ENCODE measurements at places on chromosomes 5 and 9.

DNA sequence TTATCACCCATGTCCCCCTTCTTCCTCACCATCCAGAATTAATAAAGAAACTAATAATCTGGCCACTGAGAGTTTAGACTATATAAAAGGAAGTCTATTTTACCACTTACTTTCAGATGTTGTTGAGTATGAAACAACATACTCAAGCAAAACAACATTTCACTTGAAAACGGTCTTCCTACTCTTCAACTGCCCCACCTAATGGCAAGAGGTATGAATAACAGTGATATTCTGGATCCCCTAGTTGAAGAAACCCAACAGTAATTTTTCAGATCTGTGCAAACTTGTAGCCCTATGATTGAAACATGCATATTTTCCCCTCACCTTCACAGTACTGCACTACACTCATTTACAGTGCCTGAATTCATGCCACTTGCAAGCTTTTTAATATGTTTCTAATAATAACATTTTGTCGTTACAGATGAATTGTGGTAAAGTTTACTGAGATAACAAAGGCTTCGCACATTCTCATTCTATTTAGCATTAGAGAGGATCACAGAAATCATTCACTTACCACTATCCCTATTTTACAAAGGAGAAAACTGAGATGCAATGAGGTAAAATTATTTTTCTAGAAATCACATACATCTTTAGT, 267.9 kb upstream of the PDE4D start:
- DNase-seq = peak; percentile 46

GRCh38 chr9:122396614-122397148, 25.9 kb downstream of the PTGS1 start:
- DNase-seq = peak; percentile 40

DNA sequence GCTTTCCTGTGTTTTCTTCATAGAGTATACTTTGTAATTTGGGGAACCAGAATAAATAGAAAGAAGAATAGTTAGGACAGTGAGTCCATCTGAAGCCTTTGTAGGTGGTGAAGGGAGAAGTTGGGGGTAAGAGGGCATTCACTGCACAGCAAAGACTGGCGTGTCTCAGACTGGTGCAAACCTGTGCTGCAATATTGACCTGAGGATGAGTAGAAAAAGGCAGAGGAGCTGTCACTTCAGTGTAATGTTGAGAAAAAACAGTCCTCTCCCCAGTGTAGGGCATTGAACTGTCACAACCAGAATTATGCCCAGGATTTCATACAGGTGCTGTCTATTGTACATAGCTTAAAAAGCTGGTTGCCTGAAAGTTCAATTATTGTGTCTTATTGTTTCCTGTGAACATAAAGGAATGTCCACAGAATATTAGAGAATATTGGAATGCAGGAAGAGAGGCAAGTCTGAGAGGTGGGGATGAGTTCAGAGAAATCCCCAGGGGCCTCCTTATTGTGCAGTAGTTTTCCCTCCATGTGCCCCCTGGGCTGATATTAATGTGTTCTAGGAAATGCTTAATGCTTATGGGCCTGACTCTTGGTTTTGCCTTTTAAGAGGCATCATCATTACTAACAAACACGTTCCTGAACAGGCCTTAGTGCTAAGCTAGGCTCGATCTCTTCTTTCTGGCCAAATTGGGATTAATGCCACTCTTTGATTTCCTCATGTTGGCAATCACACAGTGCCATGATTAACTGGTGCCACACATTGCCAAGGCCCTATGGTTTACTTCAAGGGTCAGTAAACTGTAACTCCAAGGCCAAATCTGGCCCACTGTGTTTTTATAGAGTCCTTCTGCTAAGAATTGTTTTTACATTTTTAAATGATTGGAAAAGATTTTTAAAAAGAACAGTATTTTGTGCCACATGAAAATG, 34.0 kb downstream of the DAPK1 start:
- no peak for DNase-seq

- DNase-seq = peak; percentile 84
These were observed 11.2 kb downstream of the IER5L start for GRCh38 chr9:129166623-129167557.

DNA sequence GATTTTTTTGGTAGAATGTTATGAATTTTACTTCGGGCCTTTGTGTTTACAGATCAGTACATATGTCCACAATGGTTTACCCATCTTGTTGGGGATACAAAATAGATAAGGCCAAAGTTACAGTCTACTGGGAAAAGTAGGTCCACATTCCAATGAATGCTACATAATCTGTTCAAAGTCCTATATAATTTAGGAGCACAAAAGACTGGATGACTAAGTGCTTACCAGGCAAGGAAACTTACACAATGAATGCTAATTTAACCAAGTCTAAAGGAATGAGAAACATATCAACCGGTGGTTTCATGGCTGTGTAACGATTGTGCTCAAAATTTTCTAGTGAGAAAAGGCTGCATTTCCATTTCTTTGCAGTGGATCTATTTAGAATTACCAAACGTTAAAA, 97.4 kb upstream of the TRPM3 start:
- no peak for DNase-seq

- DNase-seq = no peak
These were observed 31.0 kb downstream of the TMEM252 start for GRCh38 chr9:68509689-68510088.

DNA sequence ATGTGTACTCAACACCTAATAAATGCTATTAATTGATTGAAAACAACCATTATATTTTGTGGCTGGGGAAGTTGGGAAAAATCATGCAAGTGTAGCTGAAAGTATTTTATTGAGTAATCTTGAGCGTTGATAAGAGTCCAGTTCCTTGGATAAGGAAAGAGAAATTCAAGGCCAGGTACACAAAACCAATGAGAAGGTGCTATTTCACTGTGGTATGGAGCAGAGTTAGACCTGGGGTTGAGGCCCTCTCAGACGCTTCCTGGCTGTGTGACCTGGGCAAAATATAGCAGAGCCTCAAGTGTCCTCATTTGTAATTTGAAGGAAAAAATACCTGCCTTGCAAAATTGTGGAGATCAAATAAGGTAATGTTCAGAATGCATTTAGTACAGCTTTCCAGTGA, 50.1 kb downstream of the GALNT10 start:
- DNase-seq = no peak

DNA sequence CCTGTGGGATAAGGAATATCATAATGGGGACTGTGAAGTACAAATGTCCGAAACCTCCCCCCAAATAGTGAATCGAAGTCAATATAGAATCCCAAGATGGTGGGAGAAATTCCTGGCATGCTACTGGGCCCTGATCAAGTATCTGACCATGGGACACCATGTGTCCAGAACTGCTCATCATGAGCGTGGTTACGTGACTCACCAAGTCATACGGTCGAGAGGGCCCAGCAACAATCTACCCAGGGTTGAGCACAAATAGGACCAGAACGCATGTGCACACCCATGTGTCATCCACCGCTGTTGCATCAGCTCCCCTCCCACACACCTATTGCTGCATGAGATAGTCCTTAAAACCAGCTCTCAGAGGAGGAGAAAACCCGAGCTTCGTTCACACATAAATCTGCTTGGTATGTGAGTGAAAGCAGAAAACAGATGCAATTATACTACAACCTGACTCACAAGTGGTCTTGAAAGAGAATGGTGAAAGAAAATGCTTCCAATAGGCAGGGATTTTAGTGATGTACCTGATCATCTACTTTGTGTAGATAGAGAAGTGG, 353.2 kb downstream of the CWC27 start:
- peak; percentile 61 for DNase-seq

DNA sequence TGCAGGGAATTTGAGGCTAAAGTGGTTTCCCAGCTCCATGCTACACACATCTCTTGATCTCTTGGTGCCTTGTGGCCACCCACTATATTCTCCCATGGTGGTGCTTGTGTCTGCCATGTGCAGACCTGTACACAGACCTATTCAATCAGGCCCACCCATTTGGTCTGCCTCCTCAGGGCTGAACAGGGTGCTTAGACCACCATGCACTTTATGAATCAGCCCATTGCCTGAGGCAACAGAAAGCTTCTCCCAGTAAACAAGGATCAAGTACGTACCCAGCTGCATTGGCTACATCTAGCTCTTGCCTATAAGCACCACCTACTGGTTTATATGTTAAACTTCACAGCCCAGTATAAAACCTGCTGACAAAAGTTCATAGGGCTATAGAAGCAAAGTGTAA, 664.3 kb upstream of the EDIL3 start:
- DNase-seq = peak; percentile 70

DNA sequence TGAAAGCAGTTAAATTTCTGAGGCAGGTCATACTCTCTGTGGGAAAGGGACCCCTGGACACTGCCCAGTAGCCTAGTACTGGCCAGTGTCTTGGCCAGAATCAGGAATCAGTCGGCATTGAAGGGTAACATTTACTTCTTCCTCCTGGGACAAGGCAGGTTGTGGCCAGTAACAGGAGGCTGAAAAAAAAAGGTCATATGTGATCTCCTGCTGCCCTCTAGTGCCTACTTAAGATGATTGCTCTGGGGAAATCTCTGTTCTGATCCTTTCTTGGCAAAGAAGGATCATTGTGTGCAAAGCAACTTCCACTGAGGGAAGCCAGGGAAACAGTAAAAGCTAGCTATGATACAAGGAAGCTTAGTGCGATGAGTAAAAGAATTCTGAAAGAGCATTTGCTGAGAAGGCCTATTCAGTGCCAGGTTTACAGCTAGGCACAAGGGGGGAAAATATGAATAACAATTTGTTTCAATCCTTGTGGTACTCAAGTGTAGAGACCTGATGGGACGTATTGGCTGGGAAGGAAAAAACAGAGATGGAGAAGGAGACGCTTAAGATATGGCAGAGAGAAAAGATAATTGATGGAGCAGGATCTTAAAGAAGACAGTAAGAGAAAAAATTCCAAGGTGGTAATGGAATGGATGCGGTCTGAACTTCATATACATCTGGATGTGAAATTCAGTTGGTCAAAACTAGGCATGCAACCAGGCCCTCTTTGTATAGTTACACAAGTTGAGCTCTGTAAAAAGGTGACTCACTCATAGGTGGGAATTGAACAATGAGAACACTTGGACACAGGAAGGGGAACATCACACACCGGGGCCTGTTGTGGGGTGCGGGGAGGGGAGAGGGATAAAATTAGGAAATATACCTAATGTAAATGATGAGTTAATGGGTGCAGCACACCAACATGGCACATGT, 25.8 kb upstream of the TRIM32 start:
- DNase-seq = peak; percentile 70

DNA sequence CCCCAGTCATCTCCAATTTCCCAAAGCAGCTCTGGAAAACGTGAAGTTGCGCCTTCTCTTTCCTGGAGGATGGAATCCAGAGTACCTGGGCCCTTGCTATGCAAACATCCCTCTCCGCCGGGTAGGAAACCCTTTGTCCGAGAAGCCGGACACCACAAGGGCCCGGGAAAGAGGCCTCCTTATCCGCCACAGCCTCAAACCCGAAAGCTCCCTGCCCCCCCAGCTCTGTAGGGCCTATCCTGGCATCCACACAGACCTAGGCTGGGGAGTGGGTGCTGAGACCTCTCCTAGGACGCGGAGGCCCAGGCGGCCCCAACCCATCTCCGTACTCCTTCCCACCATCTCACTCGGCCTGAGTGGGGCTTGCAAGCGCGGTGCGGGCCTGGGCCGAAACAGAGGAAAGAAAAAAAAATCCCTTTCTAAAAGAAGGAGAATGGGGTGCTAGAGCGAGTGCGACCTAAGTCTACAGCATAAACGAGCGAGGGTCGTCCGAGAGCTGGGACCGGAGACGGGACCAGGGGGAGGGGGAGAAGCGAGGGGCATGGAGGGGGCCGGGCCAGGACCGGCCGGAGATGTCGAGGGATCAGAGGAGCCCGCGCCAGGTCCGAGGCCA, 624 bp downstream of the FBXW11 start:
- DNase-seq = peak; percentile 24

DNA sequence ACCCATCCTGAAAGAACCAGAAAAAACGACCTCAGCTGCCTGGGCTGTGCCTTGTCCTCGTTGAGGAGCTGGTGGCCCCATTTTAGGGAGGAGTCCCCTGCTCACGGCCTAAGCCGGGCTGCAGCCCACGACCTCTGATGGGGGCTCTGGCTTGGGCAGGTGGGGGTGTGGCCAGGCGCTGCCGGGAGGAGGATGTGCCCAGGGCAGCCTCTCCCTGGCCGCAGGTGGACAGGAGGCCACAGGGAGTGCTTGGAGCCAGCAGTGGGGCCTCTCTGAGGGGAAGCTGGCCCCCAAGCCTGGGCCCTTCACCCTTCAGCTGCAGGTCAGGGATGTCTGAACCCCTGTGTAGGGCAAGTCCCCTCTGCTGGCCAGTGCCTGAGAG, 2.5 kb downstream of the DIPK1B start:
- no peak for DNase-seq

DNA sequence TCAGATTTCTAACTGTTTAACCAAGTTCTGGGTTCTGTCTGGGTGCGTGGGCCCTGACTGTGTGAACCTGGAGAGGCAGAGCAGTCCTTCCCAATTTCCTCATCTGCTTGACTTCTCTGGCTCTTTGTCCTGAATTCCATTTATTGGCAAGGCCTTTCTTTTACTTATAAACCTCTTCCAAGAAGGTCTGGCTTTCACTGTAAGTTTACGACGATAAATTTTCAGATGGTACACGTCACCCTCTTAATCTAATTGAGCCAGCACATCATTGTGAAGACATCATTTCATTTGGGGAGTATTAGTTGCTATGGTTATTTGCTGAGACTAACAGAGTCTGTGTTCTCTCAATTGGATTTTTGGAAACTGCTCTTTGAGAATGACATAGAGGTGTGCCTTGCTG, 92.4 kb downstream of the ARHGAP26 start:
- no peak for DNase-seq

DNA sequence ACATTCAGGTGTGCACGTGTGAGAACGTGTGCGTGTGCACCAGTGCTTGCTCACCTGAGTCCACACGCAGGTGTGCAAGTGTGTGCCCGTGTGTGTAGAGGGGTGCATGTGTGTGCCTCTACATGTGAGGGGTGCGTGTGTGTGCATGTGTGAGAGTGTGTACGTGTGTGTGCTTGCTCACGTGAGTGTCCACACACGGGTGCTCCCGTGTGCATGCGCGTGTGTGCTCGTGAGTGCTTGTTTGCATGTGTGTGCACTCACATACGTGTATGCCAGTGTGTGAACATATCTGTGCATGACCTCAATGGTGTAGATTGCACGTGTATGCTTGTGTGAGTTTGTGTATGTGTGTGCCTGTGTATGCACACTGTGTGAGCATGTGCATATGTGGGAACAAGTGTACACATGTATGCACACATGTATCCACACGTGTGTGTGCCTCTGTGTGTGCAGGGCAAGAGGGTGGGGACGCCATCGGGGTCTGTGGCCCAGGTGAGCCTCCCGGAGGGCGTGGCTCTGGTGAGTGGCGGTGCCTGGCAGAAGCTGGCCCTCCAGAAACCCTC, 40.6 kb upstream of the NOTCH1 start:
- DNase-seq = no peak

DNA sequence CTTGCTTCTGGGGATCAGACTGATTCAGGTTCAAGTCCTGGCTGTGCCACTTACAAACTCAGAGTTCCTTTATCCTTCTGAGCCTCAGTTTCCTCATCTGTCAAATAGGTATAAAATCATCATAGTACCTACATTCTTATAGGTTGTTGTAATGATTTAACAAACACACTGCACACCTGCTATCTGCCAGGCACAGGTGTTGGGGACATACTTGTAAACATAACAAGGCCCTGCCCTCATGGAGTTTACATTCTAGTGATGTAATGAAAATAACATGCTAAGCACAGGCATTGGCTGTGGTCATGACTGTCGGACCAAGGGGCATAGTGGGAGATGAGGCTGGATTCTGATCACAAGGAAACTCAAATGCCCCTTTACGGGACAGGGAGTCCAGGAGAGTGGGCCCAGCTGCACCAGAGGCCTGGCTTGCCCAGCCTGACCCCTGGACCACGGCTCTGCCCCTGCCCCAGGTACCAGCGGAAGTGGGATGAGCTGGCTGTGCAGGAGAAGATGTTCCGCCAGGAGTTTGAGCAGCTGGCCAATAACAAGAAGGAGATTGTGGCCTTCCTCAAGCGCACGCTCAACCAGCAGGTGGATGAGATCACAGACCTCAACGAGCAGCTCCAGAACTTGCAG, 2.3 kb downstream of the CFAP157 start:
- no peak for DNase-seq
